Left lung (tissue), 14 donors: ENCODE measurements at places on chromosomes 16 and 17.

DNA sequence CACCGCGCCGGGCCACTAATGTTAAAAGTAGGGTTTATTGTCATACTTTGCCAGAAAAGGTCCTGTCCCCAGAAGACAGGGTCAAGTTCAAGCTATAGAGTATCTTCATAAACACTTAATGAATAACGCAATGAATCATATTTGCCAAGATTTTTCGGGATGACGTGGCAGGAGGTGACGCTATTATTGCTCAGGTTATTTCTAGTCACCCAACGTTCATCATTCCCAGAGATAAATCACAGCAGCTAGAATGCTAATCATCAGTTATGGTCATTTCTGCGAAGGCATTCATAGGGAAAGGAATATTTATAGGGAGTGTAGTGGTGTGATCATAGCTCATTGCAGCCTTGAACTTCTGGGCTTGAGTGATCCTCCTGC lies 2.0 kb downstream of the TMC5 start:
- H3K36me3 ChIP-seq, result no peaks in the 10 kb centered on the region
- H3K4me1 ChIP-seq, result no peaks in the 10 kb centered on the region
- H3K27me3 ChIP-seq, result no peaks in the 10 kb centered on the region
- no peak for DNase-seq
- no peak overlapping the region for H3K27ac ChIP-seq

GRCh38 chr16:49116873-49117272 lies 164.8 kb downstream of the CBLN1 start:
- no peaks in the 10 kb centered on the region for H3K36me3 ChIP-seq
- no peak overlapping the region for H3K4me3 ChIP-seq
- H3K27me3 ChIP-seq, result no peaks in the 10 kb centered on the region
- no peak for DNase-seq
- no peaks in the 10 kb centered on the region for H3K4me1 ChIP-seq

GRCh38 chr16:10787304-10787703 lies 31.3 kb downstream of the TVP23A start:
- H3K4me3 ChIP-seq, result no peak overlapping the region
- no peaks in the 10 kb centered on the region for H3K27me3 ChIP-seq
- no peaks in the 10 kb centered on the region for H3K4me1 ChIP-seq

- no peak overlapping the region for H3K4me3 ChIP-seq
- no peak overlapping the region for H3K27ac ChIP-seq
- no peaks in the 10 kb centered on the region for H3K36me3 ChIP-seq
- peaks cover 13% of the 10 kb centered on the region for H3K27me3 ChIP-seq
Measured at GRCh38 chr16:2015117-2015946, 4.3 kb upstream of the NPW start.

DNA sequence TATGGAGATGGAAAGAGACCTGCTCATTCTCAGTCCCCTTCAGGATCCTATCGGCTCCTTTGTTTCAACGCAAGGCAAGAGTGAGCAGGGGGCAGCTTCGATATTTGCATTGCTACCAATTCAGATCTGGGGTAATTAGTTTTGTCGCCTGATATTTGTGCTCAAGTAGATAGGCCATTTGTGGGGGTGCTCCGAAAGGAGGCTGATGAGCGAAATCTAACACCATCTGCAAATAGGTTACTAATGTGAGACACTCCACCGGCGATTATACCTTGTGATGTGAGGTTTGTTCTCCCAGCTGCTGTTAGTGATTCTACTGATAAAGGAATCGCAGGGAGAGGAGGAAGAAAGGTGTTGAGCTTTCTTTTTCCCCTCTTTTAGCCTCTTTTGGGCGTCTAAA lies 31.5 kb downstream of the WSCD1 start:
- H3K4me1 ChIP-seq, result no peaks in the 10 kb centered on the region
- DNase-seq, result no peak
- no peaks in the 10 kb centered on the region for H3K36me3 ChIP-seq
- H3K27ac ChIP-seq, result no peak overlapping the region
- H3K27me3 ChIP-seq, result no peaks in the 10 kb centered on the region

DNA sequence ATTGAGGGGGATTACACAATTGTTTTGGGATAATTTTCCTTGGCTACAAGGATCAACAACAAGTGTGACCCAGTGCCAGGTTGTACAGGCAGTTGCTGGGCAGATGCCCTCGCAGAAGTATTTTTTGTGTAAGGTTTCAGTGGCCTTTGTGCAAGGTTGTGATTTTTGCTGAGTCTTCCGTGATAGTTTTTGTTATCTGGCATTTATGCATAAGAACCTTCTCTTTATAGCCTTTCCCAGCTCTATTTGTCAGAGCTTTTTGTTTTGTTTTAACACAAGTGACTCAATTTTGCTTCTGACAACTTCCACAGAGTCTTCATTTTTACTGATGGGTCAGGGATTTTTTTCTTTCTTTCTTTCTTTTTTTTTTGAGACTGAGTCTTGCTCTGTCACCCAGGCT lies 6.7 kb upstream of the PRPSAP1 start:
- H3K27me3 ChIP-seq, result no peaks in the 10 kb centered on the region
- H3K27ac ChIP-seq, result no peak overlapping the region
- H3K36me3 ChIP-seq, result no peaks in the 10 kb centered on the region
- no peak for DNase-seq
- no peak overlapping the region for H3K4me3 ChIP-seq

GRCh38 chr16:67884-68789 lies 4.3 kb downstream of the RHBDF1 start:
- peaks cover 46% of the 10 kb centered on the region for H3K4me1 ChIP-seq
- no peak overlapping the region for H3K27ac ChIP-seq

DNA sequence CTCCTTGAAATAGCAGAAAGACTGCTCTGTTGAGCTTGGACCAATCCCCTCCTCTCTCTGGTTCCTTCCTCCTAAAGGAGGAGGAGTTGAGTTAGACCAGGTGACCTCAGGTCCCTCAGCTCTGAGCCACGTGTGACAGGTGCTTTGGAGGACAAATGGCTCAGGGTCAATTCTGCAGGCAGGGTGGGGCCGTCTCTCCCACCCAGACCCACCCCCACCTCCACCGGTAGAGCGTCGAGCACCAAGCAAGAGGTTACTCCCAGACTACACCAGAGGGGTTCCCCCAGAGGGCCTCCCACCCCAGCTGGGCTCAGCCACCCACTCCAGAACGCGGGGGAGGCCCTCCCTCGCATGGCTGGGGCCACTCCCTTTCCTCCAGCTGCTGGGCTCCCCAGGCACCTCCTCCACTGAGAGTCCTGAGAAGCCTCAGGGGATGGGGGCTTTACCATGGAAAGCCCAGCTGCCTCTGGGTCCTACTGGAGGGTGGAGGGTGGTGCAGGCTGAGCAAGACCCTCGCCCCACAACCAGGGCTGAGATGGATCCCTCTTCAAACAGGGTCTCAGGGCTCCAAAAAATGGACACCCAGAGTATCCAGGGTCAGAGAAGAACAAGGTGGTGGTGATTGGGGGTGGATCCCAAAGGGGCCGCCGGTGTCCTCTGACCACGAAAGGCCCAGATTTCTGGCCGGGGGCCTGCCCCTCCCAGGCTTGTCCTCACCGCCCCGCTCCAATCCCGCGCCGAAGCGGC lies 7.6 kb downstream of the MYO1C start:
- H3K27ac ChIP-seq, result peak overlapping the region; percentile 90
- DNase-seq, result peak; percentile 85
- peak overlapping the region; percentile 82 for H3K4me3 ChIP-seq
- peaks cover 38% of the 10 kb centered on the region for H3K36me3 ChIP-seq

- H3K36me3 ChIP-seq, result no peaks in the 10 kb centered on the region
- peak overlapping the region; percentile 29 for H3K4me3 ChIP-seq
- H3K27me3 ChIP-seq, result no peaks in the 10 kb centered on the region
- H3K27ac ChIP-seq, result peak overlapping the region; percentile 59
Measured at GRCh38 chr17:78419970-78420815, 41.7 kb downstream of the PGS1 start.

DNA sequence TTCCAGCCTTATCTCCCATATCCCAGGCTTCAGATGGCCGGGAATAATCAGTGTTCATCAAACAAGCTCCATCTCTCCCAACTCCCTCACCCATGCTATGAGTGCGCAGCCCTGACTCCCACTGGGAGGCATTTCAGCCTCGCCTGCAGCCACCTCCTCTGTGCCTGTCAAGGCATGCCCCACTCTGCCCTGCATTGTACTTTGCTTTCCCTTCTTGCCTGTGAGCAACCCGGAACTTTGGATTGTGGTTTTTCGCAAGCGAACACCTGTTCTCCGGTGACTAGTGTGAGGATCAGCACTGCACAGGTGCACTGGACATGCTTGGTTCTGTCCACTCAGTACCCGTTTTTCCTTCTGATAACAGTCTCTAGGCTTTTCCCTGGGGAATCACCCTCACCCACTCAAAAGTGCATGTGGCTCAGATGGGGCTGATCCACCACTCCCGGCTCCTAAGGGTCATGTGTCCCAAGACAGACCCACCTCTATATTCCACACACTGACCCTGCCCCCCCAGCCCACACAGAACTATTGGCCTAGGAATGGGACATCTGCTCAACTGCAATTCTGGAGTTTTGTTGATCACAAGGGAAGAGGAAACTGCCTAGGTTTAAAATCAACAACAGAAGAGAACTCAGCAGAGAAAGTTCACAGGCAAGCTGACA lies 9.1 kb downstream of the CHST6 start:
- no peak for DNase-seq
- H3K36me3 ChIP-seq, result no peaks in the 10 kb centered on the region
- no peaks in the 10 kb centered on the region for H3K4me1 ChIP-seq
- no peak overlapping the region for H3K4me3 ChIP-seq
- H3K27me3 ChIP-seq, result no peaks in the 10 kb centered on the region
- no peak overlapping the region for H3K27ac ChIP-seq

GRCh38 chr16:57143149-57143921 lies 42.5 kb downstream of the PSME3IP1 start:
- DNase-seq, result peak; percentile 50
- H3K36me3 ChIP-seq, result no peaks in the 10 kb centered on the region
- no peaks in the 10 kb centered on the region for H3K27me3 ChIP-seq
- no peak overlapping the region for H3K27ac ChIP-seq
- H3K4me1 ChIP-seq, result peaks cover 80% of the 10 kb centered on the region

GRCh38 chr17:78276098-78276887 lies 44.9 kb downstream of the TMEM235 start:
- H3K27me3 ChIP-seq, result no peaks in the 10 kb centered on the region
- no peak overlapping the region for H3K27ac ChIP-seq
- peaks cover 26% of the 10 kb centered on the region for H3K4me1 ChIP-seq
- H3K4me3 ChIP-seq, result no peak overlapping the region
